NCI-H1436 (cell line): ENCODE measurements at places on chromosomes 13 and 19.

DNA sequence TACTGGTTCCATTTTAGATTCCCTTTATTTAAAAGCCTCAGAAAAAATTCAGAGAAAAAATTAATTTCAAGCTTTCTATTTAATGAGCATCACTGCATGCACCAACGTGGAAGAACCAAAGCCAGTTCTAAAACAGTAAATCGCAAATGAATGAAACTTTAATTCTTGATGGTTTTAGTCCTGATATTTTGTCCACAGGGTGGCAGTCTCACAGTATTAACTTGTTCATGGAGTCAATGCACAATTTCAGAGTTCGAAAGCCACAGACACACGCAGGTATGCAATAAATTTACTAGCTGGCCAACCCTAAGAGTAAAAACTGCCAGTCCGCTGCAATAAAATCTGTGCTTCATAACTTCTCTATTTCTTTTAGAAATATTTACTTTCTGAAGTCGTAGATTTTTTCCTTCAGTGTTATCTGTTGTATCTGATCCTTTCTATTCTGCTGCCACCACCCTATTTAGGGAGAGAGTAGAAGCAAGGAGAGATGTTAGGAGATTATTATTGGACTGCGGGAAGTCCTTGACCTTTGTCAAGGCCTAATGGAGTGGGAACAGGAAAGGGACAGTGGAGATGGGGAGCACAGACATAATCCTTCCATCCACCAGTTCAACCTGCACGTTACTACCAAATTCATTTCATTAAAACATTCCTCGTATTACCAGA is 7.0 kb upstream of the WBP4 start:
- no peak for DNase-seq

DNA sequence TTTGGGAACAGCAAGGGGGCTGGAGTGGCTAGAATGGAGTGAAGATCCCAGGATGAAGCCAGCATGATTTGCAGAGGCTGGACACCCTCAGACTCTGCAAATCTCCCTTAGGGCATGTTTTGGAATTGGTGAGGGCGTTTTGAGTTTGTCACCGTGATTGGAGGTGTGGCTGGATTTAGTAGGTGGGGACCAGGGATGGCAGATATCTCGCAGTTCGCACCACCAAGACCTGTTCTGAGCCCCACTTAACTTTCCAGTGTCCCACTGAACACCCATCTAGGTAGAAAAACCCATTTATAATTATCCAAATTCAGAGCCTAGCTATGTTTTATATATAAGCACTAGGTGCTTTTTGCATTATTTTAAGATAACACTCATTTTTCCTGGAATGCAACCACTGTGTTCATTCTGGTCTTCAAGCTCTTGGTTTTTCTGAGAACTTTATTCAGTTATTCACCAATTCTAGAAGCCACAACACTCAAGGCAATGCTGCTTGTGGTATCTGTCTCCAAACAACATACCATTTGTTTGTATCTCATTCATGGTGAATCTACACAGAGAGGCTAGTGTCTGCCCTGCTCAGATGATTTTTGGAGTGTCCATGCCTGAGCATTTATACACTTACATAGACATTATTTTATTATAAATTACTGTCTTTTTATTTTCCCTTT is 3.0 kb upstream of the NANOS2 start:
- DNase-seq, result no peak

GRCh38 chr13:91722267-91722884 is 324.0 kb downstream of the GPC5 start:
- no peak for DNase-seq

DNA sequence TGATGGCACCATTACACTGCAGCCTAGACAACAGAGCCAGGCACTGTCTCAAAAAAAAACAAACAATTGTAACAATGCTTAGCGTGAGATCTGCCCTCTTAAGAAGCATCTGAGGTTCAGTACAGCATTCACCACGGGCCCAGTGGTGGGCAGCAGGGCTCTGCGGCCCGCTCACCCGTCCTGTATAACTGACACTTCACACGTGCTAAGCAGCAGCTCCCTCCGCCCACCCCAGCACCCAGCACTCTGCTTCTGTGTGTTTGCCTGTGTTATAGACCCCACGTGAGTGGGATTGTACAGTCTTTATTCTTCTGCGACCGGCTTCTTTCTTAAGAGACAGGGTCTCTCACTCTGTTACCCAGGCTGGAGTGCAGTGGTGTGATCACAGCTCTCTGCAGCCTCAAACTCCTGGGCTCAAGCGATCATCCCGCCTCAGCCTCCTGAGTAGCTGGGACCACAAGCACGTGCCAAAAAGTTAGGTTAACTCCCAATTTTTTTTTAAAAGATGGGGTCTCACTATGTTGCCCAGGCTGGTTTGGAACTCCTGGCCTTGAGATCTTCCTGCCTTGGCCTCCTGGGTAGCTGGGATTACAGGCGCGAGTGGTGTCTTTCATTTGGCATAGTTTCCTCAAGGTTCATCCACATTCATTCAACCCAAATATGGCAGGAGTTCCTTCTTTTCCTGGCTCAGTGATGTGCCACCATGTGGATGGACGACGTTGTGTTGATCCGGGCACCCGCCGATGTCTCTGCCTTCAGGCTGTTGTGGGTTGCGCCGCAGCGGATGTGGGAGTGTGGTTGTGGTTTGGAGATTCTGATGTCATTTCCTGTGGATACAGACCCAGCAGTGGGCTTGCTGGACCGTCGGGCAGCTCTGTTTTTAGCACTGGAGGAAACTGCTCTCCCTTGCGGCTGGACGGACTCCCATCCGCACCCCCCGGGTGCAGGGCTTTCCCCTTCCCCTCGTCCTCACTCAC is 170.0 kb downstream of the KDM4B start:
- no peak for DNase-seq

DNA sequence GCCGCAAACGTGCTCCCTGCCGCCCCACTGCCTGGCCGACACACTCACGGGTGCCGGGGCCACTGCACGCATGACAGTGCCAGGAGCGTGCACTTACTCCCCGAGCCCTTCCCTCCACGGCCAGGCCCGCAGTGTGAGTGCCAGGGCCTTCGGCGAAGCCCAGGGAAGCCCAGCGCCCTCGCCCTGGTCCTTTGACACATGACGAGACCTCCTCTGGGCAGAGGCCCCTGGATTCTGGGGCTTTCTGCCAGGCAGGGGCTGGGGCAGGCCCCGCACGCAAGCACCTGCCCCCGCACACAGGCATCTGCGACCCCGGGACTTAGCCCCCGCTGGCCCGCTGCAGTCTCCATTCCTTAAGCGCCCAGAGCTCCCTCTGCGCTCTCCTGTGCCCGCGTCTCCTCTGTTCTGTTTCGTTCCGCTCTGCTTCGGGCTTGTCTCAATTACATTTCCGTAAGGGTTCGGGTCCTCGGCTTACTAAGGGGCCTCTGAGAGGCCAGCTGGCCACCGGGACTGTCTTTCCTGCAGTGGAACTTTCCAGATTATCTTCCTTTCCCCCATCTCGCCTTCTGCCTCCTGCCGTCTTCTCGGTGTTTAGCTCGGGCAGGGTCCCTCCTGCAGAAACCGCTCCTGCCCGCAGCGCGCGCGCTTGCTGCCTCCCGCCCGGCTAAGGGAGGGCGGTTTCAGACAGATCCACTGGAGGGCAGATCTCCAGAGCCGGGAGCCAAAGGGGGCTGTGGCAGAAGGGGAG is 98.8 kb downstream of the ING1 start:
- DNase-seq, result no peak

DNA sequence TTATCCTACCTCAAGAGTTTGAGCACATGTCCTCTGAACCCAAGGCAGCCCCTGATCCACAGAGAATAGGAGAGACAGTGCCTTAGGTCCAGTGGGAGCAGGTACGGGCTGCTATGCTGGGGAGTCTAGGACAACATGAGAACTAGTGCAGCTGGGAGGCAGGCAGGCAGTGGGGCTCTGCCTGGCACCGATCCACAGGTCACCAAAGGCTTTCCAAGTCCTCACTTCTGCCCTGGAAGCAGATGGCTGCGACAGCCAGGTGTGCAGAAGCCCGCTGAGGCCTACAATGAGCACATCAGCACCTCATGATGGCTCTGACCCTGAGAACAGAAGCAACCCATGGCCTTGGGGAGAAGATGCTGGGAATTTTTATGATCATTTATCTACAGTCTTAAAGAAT is 29.8 kb upstream of the EPHX3 start:
- no peak for DNase-seq

GRCh38 chr13:26541678-26542568 is 15.6 kb upstream of the WASF3 start:
- no peak for DNase-seq

DNA sequence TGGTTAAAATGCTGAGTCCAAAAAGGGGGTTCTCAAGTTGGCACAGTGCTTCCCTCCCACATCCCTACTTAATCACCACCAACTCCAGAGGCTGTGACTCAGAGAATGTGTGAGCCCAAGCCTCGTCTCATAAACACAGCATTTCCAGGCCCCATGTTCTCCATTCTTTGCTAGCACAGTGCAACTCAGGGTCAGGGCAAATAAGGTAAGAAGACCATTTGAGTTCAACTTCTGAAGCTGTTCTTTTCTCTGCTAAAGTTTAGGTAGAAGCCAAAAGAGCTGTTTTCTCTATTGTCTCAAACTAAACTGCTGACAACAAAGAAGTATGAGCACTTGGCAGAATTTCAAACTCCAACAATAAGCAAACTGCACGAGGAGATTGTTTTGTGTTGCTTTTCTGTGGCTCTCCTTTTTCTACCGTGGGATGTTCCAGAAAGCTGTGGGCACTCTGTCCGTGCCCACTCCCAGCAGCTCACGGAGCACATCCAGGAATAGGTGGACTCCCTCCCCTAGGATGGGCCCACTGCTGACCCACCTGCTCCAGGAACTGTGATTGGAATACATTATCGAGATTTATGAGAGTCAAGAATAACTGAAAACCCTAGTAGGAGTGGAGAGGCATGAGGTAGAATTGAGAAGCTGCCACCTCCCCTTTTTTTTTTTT is 494.3 kb downstream of the COG6 start:
- no peak for DNase-seq

DNA sequence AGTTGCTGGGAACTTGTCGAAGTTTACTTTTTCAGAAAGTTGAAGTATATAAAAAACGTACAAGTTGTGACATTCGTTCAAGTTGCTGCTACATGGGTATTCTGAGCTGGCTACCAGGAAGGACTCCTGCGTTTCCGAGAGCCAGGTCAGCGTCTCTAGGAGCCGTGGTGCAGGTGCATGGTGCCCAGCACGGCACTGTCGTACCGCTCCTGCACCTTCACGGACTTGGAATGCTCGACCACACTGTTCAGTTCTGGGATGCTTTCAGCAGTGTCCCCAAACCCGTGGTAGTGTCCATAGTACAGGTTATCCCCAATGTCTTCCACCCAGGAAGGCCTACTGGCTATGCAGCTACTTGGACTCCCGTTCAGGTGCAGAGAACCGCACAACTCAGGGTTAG is 35.4 kb downstream of the ANKRD10 start:
- DNase-seq, result no peak

GRCh38 chr19:4368128-4368820 is 24.9 kb downstream of the MPND start:
- no peak for DNase-seq

DNA sequence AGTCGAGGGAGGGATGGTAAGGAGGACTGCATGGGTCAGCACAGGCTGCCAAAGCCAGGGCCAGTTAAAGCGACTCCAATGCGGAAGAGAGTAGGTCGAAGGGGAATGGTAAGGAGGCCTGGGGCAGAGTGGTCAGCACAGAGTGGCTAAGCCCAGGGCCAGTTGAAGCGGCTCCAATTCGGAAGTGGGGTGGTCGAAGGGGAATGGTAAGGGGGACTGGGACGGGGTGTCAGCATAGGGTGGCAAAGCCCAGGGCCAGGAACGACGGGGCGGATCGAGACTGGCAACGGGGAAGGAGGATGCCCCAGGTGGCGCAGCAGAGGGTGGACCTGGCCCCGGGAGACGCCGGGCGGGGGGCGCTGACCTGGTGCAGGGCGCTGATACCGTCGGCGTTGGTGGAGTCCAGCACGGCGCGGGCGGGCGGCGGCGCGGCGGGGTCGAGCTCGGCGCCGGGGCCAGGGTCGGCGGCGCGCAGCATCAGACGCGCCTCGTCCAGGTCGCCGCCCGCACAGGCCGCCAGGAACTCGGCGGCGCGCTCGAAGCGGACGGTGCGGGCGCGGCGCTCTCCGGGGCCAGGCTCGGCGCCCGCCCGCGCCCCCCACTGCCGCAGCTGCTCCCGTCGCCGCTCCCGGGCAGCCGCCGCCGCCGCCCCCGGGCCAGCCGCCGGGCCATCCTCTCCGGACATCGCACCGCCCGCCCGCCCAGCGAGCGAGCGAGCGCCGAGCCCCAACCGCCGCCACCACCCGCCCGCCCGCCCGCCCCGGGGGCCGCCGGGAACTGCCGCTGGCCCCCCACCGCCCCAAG is at the start of gene PPP1R12C:
TSS of gene PPP1R12C (minus strand) at position 779 of the 804 bp plus-strand sequence. CDS start at position 685, 94 bp downstream.
- no peak for DNase-seq

DNA sequence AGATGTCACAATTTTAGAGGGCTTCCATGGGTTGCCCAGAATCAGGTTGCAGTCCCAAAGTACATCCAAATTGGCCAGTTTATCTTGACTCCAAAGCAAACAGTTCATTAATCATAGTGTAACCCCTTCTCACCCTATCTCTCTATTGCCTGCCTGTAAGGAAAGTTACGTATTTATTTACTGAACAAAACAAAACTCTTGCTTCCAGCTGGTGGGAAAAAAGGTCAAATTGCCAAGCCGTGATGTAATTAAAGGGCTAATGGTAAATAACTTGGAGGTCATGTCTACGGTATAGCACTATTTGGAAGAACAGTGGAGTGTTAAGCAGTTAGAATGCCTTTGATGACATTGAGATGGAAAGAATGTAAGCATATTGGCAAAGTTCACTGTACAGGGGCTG is 214.0 kb downstream of the DLEU7 start:
- DNase-seq, result no peak

- DNase-seq, result no peak
These were observed 3.8 kb upstream of the LRFN3 start for GRCh38 chr19:35932291-35932936.

DNA sequence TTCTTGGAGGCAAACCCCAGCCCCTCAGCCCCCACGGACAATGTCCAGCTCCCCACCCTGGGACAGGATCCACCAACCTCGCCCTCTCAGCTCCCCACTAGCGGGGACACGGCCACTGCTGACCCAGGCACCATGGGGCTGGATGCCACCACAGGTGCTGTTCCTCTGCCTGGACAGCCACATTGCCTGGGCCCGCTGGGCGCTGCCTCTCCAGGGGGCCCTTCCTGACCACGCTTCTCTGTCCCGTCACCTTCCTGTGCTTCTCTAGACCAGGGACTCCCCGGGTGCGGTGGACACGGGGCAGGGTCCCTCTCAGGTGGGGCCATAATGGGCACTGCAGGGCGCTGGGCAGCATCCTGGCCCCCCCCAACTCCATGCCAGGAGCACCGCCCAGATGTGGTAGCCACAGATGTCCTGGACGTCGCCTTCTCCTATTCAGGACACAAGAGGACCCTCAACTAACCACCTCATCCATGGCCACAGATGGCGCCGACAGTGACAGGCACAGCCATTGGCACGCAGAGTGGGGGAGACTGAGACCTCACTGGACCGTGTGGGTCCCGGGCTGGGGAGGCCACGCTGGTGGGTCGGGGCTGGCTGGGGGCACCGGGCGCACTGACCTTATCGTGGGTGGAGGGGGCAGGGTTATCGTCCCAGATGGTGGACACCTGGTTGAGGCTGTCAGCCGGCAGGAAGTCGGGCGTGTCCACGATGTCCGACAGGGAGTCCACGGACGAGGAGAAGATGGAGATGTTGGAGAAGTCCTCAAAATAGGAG is 23.4 kb downstream of the GPX4 start:
- DNase-seq, result no peak
